ENCODE measurements at places on chromosomes 3 and 15. TPM values are rescaled to one million over a fixed set of nuclear protein-coding genes. Genes with fewer than 3 reads are reported as not detected.

Gene P2RY13
- total RNA-seq = not detected

DNA sequence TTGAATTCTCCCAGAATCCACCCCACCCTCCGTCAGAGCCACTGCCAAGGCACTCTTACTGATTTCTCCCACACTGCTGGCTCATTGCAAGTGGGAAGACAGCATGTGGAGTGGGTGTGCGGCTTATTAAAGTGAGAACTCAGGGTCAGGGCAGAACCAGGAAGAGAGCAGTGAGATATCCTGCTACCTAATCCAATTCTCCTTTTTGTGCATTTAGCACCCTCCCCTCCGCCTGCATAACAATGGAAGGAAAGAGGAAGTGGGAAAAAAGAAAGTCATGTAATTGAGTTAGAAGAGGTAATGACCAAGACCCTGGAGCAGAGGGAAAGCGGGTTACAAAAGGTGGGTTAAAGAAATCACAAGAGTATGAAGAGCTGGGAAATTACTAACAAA lies 27.8 kb upstream of the PIK3CB start:
- no peaks in the 10 kb centered on the region for H3K36me3 ChIP-seq
- no peaks in the 10 kb centered on the region for H3K27me3 ChIP-seq
- H3K4me1 ChIP-seq = peaks cover 35% of the 10 kb centered on the region
- H3K27ac ChIP-seq = peak overlapping the region; percentile 100
- peak overlapping the region; percentile 39 for H3K4me3 ChIP-seq

GRCh38 chr3:129892857-129893580 lies 492 bp downstream of the TMCC1 start:
- peak; percentile 83 for DNase-seq
- no peaks in the 10 kb centered on the region for H3K36me3 ChIP-seq
- H3K27ac ChIP-seq = peak overlapping the region; percentile 88
- peak overlapping the region; percentile 100 for H3K4me3 ChIP-seq

Gene NR1I2
- total RNA-seq = not detected

Gene ANKRD34C
- total RNA-seq = not detected

- H3K4me1 ChIP-seq = peaks cover 13% of the 10 kb centered on the region
- H3K27me3 ChIP-seq = no peaks in the 10 kb centered on the region
- H3K4me3 ChIP-seq = no peak overlapping the region
- peak overlapping the region; percentile 73 for H3K27ac ChIP-seq
- no peaks in the 10 kb centered on the region for H3K36me3 ChIP-seq
These were observed 220.5 kb upstream of the ADAMTS9 start for GRCh38 chr3:64908251-64908685.

DNA sequence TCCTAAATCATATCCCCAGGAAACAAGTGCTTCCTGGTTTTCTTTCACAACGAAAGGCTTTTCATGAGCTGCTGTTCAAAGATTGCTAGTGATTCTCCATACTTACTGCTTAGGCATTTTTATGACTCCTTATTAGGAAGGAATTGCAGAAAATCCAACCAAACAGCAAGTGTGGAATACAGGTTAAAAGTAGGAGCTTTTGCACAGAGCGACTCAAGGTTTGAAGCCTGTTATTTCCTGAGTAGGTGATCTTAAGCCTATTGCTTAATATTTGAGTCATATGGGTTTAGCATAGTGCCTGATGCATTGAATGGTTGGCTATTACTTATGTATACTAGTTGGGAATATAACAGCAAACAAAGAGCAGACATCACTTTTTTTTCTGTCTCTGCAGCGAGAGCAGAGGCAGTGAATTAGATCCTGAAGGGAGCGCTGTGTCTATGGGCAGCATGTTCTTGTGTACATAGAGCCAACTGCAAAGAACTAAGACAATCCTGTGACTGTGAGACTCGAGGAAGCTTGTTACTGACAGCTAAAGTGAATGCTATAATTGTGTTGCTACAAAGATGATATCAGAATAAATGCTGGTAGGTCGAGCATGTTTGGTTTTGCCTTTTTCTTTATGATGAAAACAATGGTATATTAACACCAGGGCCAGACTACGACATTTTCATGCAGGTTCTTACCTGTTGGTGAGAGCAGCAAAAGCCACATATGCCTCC lies 6.3 kb downstream of the TM4SF1 start:
- DNase-seq = no peak
- H3K27me3 ChIP-seq = no peaks in the 10 kb centered on the region
- H3K4me3 ChIP-seq = peak overlapping the region; percentile 17
- H3K4me1 ChIP-seq = peaks cover 95% of the 10 kb centered on the region
- H3K27ac ChIP-seq = peak overlapping the region; percentile 99

Gene LRTM1
- total RNA-seq = not detected

- no peak for DNase-seq
- H3K4me3 ChIP-seq = no peak overlapping the region
- peaks cover 26% of the 10 kb centered on the region for H3K4me1 ChIP-seq
- no peaks in the 10 kb centered on the region for H3K27me3 ChIP-seq
These were observed 76.0 kb upstream of the SNRK start for GRCh38 chr3:43210049-43211027.

Data from PC-9 (cell line).